Activated T-helper 1 cell treated with anti-CD3 and anti-CD28 coated beads, Interleukin-12 subunit alpha, Interleukin-12 subunit beta, Interleukin-2, Interleukin-4 antibody, amounts not matched to agents 30 ng/mL and 10 ng/mL and 1 ng/mL, durations not matched to agents 14 hours and 24 hours and 36 hours (primary cell): ENCODE measurements at places on chromosomes 6 and 20.

GRCh38 chr6:4113649-4114048 lies 21.7 kb downstream of the ECI2 start:
- DNase-seq, result no peak

DNA sequence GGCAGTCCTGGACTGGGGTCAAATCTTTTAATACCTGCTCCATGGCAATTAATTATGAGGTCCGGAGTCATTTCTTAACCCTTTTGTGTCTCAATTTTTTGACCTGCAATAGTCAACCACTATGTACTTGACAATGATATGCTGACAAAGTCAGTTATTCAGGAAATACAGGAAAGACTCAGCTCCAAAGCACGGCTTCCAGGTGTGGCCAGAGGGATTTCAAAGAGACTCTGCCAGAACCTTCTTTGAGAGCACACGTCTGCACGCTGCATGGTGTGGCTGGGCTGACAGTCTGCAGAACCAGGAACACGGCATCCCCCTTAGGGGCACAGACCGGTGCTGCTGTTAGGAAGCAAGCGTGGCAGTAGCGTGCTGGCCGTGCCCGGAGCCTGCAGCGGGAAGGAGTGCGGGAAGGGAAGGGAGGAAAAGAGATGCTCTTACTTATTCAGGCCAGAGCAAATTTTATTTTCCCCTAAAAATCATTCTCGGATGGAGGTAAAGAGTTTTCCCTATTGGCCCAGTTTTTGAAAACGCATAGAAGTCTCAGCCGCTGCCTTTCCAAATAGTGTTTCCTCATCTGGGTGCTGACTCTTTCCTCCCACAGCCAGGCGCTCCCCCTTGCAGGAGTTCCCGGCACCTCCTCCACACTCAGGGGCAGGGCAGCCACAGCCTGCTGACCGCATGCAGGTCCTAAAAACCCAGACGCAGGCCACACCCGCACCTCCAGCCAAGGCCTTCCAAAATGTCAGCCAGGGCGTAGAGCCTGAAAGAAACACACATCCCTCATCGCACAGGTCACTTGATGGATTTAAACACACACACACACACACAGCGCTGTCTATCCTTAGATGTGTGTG lies 187.4 kb upstream of the SNX9 start:
- no peak for DNase-seq

DNA sequence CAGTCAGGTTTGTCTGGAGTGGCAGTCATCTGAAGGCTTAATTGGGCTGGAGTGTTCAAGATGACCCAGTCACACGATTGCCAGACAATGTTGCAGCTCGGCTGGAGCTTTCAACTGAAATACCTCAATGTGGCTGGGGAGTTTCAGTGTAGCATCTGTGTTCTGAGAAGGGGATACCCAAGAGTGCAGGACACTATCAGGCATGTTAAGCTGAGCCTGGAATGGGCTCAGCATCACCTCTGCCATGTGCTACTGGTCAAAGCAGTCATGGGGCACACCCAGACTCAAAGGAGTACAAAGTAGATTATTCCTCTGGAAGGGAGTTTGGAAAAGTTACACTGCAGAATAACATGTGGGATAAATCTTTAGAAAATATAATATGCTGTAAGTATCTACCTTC lies 363.9 kb downstream of the KIF16B start:
- no peak for DNase-seq

- DNase-seq, result no peak
These were observed 4.6 kb downstream of the SMIM29 start for GRCh38 chr6:34243901-34244884.
